Activated T-helper 9 cell treated with anti-CD3 and anti-CD28 coated beads, Interleukin-2, amount 50 U/mL, for 16 hours (primary cell): ENCODE measurements at places on chromosomes 4 and X.

- DNase-seq: no peak
Observed at GRCh38 chr4:82721819-82722423, 76.7 kb downstream of the SCD5 start.

DNA sequence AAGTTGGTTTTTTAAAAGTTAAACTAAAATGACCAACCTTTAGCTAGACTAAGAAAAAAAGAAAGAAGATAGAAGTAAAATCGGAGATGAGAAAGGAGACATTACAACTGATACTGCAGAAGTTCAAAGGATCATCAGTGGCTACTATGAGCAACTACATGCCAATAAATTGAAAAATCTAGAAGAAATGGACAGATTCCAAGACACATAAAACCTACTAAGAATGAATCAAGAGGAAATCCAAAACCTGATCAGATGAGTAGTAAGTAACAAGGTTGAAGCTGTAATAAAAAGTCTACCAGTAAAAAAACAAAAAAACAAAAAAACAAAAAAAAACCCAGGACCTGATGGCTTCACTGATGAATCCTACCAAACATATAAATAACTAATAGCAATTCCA is 16.1 kb downstream of the IQCM start:
- DNase-seq: no peak

DNA sequence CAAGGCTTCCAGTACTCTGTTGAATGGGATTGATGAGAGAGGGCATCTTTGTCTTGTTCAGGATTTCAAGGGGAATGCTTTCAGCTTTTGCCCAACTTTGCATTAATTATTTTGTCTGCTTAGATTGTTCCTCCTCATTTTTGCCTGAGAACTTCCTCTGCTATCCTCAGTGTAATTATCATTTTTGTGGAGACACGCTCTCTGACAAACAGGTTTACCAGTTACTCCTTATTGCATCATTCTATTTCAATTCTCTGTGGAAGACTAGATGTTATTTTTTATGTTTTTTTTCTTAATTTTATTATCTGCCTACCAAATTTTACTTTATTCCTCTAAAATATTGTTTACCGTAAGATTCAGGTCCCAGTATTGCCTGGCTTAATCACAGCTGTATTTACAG is 349.2 kb downstream of the ADGRL3 start:
- DNase-seq: no peak

DNA sequence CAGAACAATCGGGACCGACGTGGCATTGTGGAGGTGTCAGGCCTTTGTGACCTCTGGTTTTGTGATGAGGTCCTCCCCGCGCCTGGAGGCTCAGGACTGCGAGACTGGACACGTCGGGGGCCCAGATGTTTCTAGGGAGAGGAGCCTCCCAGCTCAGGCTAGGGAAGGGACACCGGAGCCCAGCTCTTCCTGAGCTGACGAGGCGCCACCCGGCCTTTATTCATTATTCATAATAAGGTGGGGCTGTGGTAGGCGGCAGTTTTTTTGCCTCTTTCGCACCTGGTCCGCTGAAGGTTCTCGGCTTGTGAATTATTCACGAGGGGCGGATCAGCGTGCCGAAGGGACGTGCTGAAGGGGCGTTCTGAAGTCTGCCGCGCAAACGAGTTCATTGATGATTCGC is 2.3 kb upstream of the UBA1 start:
- peak; percentile 35 for DNase-seq

- DNase-seq: no peak
Observed at GRCh38 chr4:77183777-77184420, 26.9 kb downstream of the CCNG2 start.

GRCh38 chr4:40662962-40663604 is 33.4 kb upstream of the RBM47 start:
- DNase-seq: peak; percentile 12

DNA sequence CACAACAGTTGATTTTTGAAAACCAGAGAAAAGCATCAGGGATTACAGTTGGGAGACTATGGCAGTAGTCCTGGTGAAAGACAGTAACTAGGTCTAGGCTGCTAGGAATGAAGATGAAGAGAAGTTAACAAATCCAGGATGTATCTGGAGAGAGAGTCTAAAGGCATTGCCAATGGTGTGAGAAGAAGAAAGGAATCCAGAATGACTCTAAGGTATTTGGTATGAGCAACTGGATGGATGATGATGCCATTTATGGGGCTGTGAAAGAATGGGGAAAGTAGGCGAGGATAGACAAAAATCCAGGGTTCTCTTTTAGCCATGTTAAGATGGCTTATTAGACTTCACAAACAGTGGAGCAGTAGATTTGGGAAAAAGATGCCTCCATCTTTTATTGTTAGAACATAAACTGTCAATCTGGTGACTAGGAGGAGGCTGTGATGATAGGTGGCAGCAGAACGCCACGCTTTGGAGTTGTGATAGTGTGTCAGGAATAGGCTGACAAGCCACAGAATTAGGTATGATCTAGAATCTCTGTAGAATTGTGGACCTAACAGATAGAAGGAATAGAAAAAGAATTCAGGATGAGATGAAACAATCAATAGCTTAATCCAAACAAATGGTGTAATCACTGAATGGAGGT is 27.3 kb upstream of the JADE1 start:
- DNase-seq: peak; percentile 30
